ENCODE measurements at places on chromosomes 7 and 10.

- no peak for DNase-seq
Measured at GRCh38 chr7:115984105-115984504, 46.5 kb downstream of the TFEC start.

- DNase-seq, result no peak
Measured at GRCh38 chr7:97801108-97801507, 69.2 kb downstream of the TAC1 start.

DNA sequence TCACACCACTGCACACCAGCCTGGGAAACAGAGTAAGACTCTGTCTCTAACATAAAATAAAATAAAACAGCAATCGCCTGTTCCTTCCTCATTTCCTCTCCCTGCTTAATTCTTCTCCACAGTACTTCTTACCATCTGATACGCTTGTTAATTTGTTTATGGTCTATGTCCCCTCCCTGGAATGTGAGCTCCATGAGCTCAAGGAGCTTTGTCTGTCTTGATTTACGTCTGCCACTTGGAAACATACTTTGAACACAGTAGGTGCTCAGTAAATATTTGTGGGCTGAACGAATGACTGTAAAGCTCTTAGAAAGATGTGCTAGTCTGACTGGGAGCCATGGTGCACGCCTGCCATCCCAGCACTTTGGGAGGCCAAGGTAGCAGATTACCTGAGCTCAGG lies 9.1 kb upstream of the STX1A start:
- no peak for DNase-seq

GRCh38 chr10:58515291-58515941 lies 2.7 kb downstream of the BICC1 start:
- no peak for DNase-seq

GRCh38 chr7:155961241-155962190 lies 149.3 kb upstream of the SHH start:
- DNase-seq, result no peak

DNA sequence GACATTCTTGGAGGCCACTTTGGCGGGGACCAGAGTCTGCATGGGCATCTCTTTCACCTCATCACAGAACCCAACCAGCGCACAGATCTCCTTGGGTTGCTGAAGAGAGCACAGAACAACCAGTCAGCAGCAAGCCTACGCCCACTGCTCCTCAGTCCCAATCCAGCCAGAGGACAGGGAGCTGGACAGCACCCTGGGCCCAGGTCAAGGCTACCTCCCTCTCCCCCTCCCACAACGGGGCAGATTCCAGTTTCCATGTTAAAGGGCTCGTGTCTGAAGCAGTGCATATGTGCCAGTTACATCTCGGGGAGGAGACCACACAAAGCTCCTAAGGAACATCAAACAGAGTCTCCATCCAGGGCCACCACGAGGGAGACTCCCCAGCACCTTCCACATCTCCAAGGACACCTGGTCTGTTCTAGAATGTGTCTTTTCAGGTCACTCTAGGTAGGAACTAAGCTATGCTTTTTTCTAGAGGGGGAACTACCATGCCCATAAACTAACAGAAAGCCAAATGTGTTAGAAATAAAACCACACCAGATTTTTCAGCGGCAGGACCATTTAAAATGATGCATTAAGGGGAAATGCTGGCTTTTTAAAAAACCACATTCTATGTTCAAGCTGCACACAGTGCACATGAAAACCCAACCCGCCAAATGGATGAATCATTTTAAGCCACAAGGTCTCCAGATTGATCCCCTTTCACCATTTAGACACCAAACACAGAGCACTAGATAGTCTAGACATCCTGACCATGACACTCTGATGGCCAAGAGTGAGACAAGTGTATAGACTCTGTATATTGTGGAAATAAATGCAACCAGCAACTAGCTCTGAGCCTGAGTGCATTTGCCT lies 28.9 kb downstream of the PSAP start:
- no peak for DNase-seq
